ENCODE measurements at places on chromosomes 7 and 10. TPM values are rescaled to one million over a fixed set of nuclear protein-coding genes. Genes with fewer than 3 reads are reported as not detected.
A peak's percentile ranks its signal among the peaks of the same experiment; 100 is the strongest.

DNA sequence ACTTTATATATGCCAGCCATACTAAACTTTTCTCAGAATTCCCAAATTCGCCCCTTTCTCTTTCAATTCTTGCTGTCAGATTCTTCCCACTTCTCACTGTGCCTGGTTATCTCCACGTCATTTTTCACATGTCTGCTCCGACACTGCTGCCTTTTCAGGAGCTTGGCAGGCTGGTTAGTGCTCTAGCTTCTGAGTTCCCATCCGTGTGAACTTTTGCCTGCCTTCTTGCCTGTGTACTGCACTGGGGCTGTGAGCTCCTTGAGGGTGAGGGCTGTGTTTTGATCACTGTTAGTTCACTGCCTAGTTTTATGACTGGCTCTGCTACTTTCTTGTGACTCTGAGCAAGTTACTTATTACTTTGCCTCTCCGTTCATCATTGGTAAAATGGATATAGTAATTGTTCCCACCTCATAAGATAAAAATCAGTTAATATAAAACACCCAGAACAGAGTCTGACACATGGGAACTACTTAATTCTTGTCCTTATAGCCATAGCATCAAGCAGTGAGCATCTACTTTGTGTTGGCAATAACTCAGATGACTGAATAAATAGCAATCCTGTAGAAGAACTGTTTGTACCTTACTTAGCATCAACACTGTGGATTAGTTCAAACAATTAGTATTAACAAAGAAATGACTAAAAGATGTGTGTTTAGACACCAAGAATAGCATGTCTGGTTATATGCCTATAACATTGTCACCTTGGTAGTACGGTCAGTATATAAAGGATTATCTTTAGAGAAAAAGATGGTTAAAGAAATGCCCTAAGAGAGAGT lies 5.5 kb downstream of the GSTO1 start:
- DNase-seq = peak; percentile 19

GRCh38 chr7:4838626-4839334 lies 23.1 kb downstream of the PAPOLB start:
- no peak for DNase-seq

The HACD1 gene
- 41.9 TPM for total RNA-seq

GRCh38 chr7:27484451-27484850 lies 178.2 kb downstream of the HIBADH start:
- DNase-seq = no peak

GRCh38 chr10:51073453-51074237 lies 642 bp upstream of the PRKG1 start:
- DNase-seq = peak; percentile 22

DNA sequence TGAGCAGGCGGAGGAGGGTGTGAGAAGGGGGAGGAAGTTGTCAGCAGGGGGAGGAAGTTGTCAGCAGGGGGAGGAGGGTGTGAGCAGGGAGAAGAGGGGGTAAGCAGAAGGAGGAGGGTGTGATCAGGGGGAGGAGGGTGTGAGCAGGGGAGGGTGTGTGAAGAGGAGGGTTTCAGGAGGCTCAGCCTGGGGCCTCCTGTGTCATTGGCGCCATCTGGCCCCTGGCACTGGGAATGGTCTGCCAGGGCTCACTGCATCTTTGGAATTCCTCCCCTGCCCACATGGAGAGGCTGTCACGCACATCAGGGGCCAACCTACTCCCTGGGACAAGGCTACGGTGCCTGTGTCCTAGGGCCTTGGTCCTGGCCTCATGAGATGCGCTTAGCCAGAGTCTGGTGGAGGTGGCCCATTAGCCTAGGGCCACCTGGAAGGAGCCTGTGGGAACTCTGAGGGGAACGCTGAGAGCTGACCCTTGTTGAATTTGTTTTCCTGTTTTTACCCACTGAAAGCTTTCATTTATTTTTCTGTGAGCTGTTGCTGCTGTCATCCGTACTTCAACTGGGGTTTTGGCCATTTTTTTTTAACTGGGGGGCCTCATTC lies 18.0 kb downstream of the CAMK2B start:
- DNase-seq = peak; percentile 90
